Heart left ventricle (tissue), 16 donors: ENCODE measurements at places on chromosomes 4 and X. TPM values are rescaled to one million over a fixed set of nuclear protein-coding genes. Genes with fewer than 3 reads are reported as not detected.

DNA sequence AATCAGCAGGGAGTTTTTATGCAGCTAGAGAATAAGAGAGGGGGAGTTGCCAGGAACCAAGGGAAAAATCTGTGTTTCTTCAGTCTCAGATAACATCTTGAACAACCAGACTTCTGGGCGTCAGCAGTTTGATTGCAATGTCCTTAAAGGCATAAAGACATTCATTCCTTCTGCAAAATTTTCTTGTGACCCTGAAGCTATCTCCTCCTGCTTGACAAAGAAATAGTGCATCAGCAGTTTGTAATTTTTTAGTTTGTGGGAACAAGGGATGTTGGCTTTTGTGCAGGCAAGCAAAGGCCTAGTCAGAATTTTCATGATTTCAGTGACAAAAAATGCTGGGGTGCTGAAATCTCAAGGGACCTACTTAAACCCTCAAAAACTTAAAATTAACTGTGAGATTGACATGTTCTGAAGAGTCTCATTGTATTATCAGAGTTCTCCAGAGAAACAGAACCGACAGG is 125.8 kb upstream of the UNC5C start:
- DNase-seq: no peak

GRCh38 chr4:164461901-164462300 is 292.0 kb upstream of the SMIM31 start:
- DNase-seq: no peak

DNA sequence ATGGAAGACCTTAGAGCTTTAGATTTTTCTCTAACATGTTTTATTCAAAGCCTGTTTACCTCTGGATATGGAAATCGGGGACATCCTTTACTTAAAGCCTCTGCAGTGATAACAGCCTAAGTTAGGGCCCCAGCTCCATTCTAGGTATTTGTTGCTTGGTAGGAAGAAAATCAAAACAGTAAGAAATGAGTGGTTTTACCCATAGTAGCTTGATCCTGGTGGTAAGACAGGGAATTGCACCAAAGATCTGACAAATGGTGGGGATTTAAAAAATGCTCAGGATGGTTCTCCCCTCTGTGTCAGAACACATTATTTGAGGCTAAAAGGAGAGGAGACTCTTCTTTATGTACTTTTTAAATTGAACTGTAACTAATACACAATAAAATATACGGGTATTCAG is 52.4 kb downstream of the AFF2 start:
- DNase-seq: no peak

DNA sequence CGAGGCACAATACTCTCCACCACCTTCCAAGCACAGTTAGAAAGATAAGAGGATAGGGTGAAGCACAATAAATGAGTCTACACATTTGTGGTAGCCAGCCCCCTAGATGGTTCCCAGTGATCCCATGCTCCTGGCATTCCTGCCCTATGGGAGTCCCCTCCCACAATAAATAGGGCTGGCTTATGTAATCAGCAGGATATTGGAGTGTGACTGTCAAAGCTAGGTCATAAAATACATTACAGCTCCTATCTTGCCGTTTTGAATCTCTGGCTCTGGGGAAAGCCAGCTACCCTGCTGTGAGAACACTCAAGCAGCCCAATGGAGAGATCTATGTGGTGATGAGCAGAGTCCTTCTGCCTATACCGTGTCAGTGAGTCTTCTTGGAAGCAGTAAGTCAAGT is 198.7 kb upstream of the NOCT start:
- no peak for DNase-seq

- DNase-seq: no peak
Observed at GRCh38 chrX:71996826-71997225, 86.2 kb downstream of the NHSL2 start.

GRCh38 chr4:10947898-10948297 is 263.3 kb upstream of the CLNK start:
- no peak for DNase-seq

DNA sequence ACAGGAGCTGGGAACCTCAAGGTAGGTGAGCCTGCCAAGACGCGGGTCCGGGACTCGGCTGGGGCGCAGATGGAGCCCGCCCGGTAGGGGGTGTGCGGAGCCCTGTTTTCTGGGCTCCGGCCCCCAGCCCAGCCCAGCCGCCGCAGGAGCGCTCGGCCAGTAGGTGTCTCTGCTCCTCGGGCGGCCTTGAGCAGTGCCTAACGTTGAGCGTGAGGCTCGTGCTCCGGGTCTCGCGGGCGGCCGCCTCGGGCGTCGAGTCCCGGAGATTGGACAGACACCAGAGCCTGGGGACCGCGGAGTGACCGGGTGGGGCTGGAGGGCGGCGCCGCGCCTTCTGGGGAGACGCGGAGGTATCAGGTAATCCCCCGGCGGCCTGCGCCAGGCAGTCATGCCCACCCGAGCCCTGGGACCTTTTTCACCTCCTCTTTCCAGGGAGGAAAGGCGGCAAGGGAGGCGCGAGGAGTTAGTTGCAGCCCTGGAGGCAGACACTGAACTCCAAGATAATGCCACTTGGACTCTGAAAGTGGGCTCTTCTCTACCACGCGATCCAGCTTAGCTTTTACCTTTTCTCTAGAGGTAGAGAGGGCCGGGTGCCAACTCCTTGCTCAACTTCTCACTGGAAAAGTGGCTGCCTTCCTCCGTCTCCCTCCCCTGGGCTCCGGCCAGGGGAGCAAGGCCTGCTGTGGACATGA is 14.5 kb upstream of the FGG start:
- DNase-seq: peak; percentile 66

DNA sequence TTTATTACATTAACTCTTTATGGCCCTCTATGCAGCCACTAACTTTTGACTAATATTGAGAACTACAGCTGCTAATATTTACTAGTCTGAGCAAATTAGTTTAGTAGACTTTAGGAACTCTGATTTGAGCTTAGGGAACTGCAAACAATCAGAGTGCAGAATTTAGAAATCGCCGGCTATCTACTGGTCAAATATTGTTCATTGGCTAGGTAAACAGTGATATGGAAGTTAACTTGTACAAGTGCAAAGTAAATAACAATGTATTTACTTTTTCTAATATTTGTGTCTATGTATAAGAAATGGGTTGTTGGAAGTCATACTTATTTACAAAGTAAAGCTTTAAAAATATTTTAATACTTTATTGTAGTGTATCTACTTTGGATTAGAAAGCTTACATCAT is 279.6 kb downstream of the CFAP299 start:
- DNase-seq: no peak

DNA sequence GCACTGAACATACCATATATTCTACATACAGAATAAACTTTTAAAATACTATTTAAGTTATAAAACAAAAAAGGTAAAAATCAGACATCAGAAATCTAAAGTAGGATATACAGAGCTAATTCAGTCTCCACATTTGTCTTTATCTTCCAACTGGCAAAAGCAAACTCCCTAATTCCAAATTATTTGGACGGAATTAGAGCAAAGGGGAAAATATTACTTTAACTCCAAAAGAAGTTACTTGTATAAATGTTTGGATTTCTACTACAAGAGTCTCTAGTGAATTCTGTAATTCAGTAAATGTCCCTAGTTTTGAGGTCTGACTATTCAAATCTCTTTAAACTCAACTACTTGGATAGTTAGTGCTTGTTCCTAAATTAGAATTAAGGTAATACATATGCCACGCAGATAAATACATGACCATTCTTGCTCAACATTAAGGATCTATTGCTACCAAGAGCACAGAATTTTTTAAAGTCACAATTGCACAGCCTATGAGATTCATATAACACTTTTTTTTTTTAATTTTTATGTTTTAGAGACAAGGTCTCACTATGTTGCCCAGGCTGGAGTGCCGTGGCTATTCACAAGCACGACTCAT is 7.3 kb downstream of the ZNF280C start:
- no peak for DNase-seq

- no peak for DNase-seq
Observed at GRCh38 chr4:44257461-44257860, 191.1 kb downstream of the KCTD8 start.

- no peak for DNase-seq
Observed at GRCh38 chr4:176845636-176846035, 52.9 kb upstream of the VEGFC start.

DNA sequence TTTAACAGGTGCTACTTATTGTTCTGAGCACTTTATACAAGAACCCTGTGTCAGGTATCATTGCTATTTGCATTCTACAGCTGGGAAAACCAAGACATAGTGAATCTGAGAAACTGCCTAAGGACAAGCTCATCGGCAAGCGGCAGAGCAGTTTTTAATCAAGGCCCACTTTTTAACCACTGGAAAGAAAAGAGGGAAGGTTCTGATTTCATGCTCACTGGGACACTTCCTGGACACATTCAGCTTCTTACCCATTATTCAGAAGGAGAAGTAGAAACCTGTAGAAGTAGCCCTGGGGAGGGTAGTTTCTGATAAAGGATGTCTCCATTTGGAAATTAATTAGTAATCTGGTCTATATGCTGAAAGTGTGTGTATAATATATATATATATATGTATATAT is 2.5 kb upstream of the LNX1 start:
- DNase-seq: no peak

GRCh38 chrX:34638116-34638515 is 19.0 kb downstream of the TMEM47 start:
- DNase-seq: no peak

DNA sequence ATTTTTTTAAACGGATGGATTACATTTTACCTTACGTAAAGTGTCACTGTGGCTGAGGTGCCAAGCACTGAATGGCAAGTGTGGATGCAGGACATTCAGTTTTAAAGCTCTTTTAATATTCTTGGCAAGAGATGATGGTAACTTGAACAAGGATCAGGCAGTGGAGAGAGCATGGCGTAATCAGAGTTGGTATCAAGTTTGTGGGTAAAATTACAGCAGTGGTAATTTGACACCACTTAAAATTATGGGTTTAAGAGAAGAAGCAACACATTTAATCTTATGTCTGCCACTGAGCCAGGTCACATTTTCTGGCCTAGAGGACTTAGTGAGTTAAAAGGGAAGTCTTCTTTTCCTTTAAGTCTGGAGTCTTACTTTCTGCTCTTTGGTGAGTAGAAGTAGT is 100.5 kb downstream of the NAA11 start:
- no peak for DNase-seq

- no peak for DNase-seq
Observed at GRCh38 chr4:87895964-87896621, 63.3 kb downstream of the MEPE start.

- DNase-seq: no peak
Observed at GRCh38 chr4:114385195-114385985, 213.2 kb upstream of the UGT8 start.

DNA sequence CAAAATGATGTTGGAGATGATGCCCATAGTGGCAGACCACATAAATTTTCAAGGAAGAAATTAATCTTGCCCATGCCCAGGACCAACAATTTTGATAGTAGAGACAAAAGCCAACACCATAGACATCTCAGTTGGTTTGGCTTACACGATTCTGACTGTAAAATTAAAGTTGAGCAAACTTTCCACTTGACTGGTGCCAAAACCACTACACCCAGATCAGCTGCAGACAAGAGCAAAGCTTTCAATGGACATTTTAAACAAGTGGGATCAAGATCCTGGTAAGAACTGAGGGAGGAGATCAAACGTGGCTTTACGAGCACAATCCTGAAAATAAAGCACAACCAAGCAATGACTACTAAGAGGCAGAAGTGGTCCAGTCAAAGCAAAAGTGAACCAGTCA is 90.7 kb downstream of the PAPSS1 start:
- no peak for DNase-seq

DNA sequence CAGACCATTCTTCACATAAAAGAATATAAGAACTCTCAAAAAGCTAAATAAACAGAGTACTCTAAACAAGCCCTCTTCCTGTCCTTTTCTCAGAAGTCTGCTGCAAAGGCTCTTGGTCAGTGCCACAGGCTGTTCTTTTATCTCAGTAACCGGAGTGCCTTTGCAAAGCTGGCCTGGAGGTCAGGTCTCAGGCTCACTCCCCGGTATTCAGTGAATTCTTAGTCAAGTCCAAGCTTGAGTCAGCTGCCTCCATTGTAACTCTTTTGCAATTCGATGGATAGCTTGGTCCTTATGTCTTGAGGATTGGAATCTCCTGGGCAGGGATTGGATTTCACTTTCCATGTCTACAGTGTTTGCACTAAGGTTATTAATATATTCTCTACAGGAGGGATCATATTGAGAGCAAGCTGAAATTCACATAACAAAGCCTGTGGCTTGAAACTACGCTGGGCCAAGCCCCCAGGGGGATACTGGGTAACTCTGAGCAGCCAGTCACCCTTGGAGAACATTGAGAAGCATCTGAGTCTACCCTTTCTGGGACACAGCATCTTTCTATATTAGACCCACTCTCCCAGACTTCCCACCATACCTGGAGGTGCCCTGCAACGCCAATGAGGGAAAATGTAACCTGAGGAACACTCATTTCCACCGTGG is 10.0 kb upstream of the HS6ST2 start:
- DNase-seq: no peak

GRCh38 chr4:88144048-88144447 is 14.4 kb downstream of the ABCG2 start:
- no peak for DNase-seq

DNA sequence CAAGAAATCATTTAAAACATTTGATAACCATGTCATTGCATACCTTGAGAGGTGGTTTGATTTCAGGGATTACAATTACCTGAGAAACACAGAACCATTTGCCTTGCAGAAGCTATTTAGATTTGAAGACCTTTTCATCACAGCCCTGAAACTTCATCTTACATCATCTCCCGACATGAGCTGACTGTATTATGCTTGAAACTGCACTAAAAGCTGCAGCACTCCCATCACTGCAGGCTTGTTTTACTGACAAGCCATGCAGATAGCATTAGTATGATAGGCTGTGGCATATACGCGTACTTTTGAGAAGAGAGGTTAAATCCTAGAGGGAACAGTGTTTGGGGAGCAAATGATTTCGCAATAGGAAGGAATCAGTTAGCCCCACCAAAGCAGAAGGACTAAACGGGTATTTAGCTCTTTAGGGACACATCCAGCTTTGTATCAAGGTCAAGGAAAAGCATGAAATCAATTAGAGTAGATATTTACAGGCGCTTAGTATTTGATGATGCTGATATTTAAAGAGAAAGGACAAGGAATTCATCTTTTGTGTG is 133.2 kb upstream of the DIAPH2 start:
- no peak for DNase-seq

DNA sequence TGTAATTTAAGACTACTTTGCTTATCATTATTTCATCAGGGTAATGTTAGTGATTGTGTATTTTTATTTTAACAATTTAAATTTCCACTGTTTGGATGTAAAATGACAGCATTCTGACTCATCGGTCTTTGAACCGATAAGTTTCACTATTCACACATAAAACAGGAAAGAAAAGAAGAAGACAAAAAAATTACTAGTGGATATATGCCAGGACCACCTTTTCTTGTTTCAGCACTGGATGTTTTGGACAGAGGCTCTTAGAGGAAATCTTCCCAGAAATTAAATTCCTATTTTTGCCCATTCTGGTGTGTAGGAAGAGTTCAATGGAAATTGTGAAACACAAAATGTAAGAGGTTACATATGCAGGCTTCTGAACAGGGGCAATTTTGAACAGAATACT is 57.4 kb downstream of the VEGFC start:
- DNase-seq: no peak

The TMEM154 gene
- total RNA-seq: 1.6 TPM

The MGARP gene
- 1.2 TPM for total RNA-seq

The CFAP97 gene
- 14.5 TPM for total RNA-seq

The CT83 gene
- not detected for total RNA-seq

The LUZP4 gene
- total RNA-seq: not detected

The PPARGC1A gene
- 84.4 TPM for total RNA-seq

The SUPT20HL2 gene
- total RNA-seq: not detected

The SMC1A gene
- total RNA-seq: 33.7 TPM

The GPR50 gene
- not detected for total RNA-seq

The CLCN4 gene
- 31.9 TPM for total RNA-seq

The MAGEB10 gene
- not detected for total RNA-seq

The HSD17B13 gene
- total RNA-seq: not detected

The NEUROG2 gene
- not detected for total RNA-seq

The TMPRSS11D gene
- not detected for total RNA-seq

The GDPD2 gene
- total RNA-seq: not detected
